Activated T-helper 17 cell treated with anti-CD3 and anti-CD28 coated beads, Interleukin-2, amount 50 U/mL, for 72 hours (primary cell): ENCODE measurements at places on chromosomes 11 and 22.

DNA sequence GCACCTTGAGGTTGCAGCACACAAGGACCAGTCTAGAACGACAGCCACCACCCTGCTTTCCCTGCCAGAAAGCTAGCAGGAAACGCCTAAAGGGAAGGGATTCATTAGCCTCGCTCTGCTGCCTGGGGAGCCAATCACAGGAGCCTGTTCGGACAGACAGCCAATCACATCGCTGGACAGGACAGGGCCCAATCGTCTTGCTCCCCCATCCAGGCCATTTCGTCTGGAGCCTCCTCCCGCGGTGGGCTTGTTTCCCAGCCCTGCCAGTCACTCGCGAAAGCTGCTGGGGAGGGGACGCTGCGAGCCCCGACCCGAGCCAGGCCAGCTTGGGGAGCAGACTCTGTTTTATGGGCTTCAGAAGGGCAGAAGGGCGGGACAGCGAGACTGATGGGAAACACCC is 79.8 kb upstream of the NCAM1 start:
- no peaks in the 10 kb centered on the region for H3K36me3 ChIP-seq
- peaks cover under 1% of the 10 kb centered on the region for H3K27me3 ChIP-seq
- ATAC-seq = no peak
- no peaks in the 10 kb centered on the region for H3K4me1 ChIP-seq

- H3K27ac ChIP-seq = no peak overlapping the region
- peaks cover 23% of the 10 kb centered on the region for H3K27me3 ChIP-seq
- no peaks in the 10 kb centered on the region for H3K4me1 ChIP-seq
- no peak overlapping the region for H3K4me3 ChIP-seq
- ATAC-seq = no peak
Measured at GRCh38 chr11:19409307-19409706, 168.6 kb upstream of the E2F8 start.

- peak; percentile 48 for ATAC-seq
- H3K27me3 ChIP-seq = peaks cover 31% of the 10 kb centered on the region
- no peak overlapping the region for H3K4me3 ChIP-seq
- H3K4me1 ChIP-seq = no peaks in the 10 kb centered on the region
- H3K27ac ChIP-seq = no peak overlapping the region
- no peaks in the 10 kb centered on the region for H3K36me3 ChIP-seq
Measured at GRCh38 chr11:60363542-60364470, 14.5 kb upstream of the MS4A7 start.

DNA sequence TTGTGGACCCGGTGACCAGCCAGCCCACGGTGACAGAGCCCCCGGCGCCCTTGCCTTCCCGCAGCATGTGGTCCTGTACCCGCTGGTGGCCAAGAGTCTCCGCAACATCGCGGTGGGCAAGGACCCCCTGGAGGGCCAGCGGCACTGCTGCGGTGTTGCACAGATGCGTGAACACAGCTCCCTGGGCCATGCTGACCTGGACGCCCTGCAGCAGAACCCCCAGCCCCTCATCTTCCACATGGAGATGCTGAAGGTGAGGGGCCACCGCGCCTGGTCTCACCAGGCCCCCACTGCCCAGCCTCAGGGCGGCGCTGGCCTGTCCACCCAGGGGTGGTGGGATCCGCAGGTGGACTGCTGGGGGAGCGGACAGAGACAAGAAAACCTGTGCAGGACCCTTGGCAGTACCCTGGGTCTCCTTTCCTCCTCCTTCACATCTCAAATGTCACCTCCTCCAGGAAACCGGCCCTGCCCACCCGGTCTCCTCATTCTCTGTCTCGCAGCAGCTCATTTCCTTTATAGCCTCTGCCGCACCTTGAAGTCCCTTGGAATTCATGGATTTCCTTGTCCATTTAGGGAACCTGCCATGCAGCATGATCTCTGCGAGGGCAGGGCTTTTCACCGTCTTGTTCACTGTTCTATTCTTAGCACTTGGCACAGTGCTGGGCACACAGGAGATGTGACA is 6.5 kb downstream of the AIP start:
- H3K4me3 ChIP-seq = peak overlapping the region; percentile 98
- H3K36me3 ChIP-seq = peaks cover 87% of the 10 kb centered on the region
- H3K27ac ChIP-seq = peak overlapping the region; percentile 97

- H3K4me1 ChIP-seq = peaks cover 4% of the 10 kb centered on the region
- H3K27me3 ChIP-seq = peaks cover 13% of the 10 kb centered on the region
- no peak overlapping the region for H3K27ac ChIP-seq
- H3K36me3 ChIP-seq = peaks cover 27% of the 10 kb centered on the region
- no peak for ATAC-seq
Measured at GRCh38 chr11:1751531-1751921, 1.1 kb upstream of the IFITM10 start.

- no peak for ATAC-seq
- H3K4me3 ChIP-seq = no peak overlapping the region
- H3K36me3 ChIP-seq = peaks cover 11% of the 10 kb centered on the region
- H3K4me1 ChIP-seq = no peaks in the 10 kb centered on the region
Measured at GRCh38 chr11:77379934-77380333, 78.4 kb upstream of the GDPD4 start.
